ENCODE measurements at places on chromosomes 7 and 10.

DNA sequence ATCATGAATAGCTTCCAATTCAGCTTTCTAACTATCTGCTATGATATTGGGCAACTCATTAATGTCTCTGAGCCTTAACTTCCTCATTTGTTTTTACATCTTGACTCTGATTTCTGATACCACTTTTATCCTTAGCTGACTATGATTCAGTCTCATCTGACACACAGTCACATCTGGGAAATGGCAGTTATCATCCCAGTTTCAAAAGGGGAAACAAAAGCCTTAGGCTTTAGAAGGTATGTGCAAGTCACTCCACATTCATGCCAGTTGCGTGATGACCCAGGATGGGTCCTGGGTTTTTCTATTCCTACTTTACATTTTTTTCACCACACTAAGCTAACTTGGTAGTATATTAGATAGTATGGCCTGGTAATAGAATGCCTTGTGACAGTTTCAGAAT, 12.7 kb downstream of the SCIN start:
- no peak for DNase-seq

DNA sequence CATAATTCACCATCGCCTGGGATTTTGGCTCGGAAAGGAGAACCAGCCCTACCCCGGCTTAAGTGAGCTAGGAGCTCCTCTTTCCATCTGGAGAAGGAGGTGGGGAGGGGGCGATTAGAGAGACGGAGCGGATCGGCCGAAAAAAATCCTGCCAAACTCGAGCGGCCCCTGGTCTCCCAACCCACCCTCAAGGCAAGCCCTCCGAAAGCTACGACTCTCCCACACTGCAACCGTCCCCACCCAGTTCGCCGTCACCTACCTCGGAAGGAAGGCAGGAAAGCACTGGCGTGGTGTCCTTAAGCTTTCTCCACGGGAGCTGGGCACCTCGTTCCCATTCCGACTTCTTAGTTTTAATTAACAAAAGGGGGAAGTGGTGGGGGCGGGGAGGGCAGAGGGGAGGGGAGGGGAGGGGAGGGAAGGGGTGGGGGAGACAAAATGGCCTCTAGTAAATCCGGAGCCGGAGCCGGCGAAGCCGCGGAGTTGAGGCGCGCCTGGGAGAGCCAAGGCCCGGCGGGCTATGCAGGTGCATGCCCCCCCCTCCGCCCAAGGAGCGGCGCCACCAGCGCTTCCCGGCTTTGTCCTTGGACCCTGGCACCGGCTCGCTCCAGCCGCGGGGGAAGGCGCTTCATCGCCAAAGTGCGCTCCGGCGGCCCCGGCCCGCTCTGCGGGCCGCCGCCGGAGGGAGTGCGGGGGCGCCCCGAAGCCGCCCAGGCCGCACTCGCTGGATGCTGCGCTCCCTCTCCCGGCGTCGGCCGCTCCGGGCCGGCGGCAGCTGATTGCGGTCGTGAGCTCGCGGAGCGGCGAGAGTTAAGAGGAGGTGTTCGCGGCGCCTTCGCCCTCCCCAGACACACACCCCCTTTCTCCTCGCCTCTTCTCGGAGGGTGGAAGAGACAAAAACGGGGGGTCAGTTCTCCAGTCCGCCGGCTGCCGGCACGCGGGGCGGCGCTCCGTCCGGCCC, at the start of gene LRRC4:
Gene LRRC4, minus strand, starts transcription at position 784 of the 958 bp plus-strand sequence. CDS start 797 bp downstream, outside the sequence.
- DNase-seq: peak; percentile 79

DNA sequence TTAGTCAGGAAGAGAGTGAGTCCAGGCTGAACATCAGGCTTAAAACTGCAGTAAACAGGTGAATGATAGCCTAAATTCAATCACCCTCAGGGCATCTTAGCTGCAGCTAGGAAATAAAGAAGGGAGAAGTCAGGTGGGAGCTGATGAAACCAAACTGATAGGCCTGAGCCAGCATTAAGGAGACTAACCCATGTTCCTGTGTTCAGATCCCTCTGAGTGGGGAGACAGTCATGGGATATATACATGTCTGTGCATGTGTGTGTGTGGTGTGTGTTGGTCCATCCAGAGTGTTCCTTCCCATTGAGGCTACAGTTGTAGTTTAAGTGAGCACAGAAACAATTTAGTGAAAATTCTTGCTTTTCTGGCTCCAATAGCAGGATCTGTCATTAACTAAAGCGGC, 480.9 kb downstream of the PHTF2 start:
- DNase-seq: no peak

- no peak for DNase-seq
Measured at GRCh38 chr7:99002148-99002826, 124.0 kb downstream of the TRRAP start.

DNA sequence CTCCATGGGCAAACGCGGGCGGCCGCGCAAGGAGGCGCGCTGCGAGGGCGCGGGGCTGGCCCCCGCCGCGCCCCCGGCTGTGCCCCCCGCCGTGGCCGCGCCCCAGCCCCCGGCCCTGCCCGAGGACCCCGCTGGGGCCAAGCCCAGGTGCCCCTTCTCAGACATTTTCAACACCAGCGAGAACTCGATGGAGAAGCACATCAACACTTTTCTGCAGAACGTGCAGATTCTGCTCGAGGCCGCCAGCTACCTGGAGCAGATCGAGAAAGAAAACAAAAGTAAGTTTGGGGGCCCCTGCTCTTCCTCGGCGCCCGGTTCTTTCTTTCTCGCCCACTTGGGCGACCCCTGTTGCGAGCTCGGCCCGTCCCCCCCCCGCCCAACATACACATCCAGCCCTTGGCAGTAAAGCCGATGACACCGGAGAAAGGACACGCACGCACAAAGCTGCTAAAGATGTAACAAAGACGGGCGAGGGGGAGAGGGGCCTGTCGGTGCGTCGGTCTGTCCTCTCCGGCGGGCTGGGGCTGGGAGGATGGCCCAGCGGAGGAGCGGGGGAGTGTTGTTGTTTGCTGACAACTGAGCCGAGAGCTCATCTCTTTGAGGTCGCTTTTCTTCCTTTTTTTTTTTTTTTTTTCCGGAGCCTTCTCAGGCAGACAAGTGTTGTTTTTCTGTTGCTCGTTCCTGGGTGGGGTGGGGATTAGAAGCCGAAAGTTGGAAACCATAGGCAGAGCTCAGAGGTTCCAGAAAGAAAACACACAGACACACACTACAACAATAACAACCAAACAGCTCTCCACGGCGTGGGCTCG, 604 bp downstream of the MXI1 start:
- peak; percentile 54 for DNase-seq

DNA sequence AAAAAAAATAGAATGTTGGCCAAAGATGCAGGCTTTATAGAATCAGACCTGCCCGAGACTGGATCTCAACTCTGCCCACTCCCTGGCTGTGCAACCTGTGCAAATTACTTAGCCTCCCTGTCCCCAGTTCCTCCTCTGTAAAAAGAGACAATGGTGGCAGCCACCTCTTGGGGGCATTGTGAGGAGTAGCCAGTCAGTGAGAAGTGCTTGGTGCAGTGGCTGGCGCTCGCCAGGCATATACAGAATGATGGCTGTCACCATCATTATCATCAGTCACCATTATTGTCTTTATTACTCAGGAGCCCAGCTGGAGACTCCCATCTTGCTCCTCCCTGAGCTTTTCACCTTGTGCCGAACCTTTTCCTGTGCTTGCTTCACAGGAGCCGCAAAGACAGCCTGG, 29.4 kb upstream of the TRIM8 start:
- DNase-seq: no peak

DNA sequence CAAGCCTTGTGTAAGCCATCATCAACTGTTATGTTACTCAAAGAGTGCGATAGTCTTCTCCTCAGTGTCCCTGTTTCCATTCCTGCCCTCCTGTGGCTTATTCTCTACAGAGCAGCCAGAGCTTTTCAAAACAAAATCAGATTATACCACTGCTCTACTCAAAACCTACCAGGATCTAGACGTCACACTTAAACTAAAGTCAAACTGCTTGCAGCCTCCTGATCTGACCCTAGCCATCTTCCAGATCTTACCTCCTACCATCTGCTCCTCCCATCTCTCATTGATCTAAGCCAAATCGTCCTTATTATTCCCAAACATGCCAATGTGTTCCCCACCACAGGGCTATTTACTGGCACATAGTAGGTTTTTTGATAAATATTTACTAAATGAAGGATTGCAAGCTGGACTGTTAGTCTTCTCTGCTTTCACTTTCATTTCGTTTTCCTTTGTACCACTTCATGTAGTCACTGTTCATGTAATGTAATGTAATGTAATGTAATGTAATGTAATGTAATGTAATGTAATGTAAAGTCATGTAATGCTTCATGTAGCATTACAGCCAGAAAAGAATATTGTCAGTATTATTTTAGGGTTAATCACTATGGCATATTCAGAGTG, 116.1 kb downstream of the GPR37 start:
- no peak for DNase-seq

GRCh38 chr10:124644771-124645415, 99.3 kb downstream of the FAM53B start:
- no peak for DNase-seq

DNA sequence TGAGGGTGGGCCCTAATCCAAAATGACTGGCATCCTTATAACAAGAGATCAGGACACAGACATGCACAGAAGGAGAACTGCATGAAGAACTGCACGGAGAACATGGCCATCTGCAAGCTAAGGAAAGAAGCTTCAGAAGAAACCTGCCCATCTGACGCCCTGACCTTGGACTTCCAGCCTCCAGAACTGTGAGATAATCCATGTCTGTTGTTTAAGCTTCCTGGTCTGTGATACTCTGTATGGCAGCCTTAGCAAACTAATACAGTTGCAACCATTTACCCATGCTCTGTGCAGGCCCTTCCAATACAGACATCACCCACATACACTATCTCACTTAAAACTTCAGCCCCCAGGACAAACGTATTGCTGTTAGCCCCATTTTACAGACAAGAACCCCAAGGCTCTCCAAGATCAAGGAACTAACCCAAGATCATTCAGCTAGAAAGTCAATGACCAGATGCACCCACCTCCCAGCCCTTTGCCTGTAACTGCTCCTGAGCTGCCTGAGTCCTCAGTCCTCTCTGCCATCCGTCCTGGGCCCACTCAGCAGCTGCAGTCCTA, 39.7 kb downstream of the DLG5 start:
- no peak for DNase-seq

- DNase-seq: peak; percentile 18
Measured at GRCh38 chr7:37732253-37732652, 48.7 kb downstream of the GPR141 start.

GRCh38 chr10:70228491-70228890, 4.7 kb downstream of the PPA1 start:
- DNase-seq: peak; percentile 23

DNA sequence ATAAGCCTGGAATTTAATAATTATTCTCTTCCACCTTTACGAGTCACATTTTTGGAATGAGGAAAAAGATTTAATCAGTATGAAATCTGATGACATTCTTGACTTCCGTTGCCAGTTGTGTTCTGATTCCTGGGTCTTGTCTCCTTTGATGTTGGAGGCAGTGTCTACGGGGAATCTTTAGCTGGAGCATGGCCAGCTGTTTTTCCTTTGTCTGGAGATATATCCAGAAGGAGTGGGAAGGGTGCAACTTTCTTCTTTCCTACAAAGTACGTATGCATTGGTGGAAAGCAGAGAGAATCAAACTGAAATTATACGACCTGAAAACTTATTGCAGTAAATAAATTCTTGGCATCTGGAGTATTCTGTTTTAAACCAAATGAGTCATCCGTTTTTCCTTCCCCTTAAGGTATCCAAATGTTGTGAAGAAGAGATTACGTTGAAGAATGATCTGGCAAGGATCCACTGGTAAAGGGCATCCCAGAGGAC, 6.9 kb upstream of the GNG11 start:
- DNase-seq: peak; percentile 29

DNA sequence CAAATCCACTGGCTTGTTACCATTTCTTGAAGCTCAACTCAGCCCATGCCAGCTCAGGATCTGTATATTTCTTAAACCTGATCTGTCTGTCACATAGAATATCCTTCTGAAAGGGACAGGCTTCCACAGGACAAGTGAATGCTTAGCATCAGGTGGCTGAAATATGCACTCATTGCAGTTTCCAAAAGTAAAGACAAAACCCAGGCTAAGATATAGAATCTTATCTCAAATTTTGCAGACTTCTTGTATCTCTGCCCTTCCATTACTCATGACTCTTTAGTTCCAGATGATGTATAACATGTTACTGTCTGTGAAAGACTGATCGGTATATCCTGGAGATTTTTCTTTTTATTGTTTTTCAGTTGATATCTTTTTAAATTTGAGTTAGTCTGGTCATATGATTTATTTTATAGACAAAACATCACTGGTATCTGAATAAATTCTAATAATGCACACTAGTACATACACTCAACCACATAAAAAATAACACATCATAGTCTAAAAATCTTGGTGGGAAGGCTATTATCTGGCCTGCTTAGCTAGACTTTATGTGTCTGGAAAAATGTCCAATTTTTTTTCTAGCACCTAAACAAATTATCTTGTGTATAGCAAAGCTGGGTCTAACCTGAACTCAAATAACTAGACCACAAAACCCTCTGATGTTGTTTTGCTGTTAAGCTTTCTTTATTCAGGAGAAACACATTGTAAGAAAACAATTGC, 182.6 kb downstream of the ADAM12 start:
- no peak for DNase-seq

- no peak for DNase-seq
Measured at GRCh38 chr7:93921186-93921585, 349 bp upstream of the GNG11 start.

- no peak for DNase-seq
Measured at GRCh38 chr7:84841809-84842208, 345.0 kb downstream of the SEMA3D start.

DNA sequence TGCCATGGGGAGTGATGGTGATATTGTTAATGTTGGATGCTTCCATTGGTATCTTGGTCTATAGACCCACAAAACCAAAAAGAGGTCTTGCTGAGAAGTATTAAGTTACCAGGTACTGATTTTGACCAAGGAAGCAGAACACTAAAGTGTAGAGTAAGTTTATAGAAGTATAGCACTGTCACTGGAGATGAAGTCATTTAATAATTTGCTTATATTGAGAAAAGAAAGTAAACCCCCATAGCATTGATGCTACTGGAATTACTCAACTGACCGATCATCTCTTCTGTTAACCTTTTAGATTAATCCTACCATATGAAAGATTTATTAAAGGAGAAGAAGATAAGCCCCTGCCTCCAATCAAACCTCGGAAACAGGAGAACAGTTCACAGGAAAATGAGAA, 183.2 kb downstream of the RTKN2 start:
- no peak for DNase-seq

Data from astrocyte of the hippocampus (primary cell).